ENCODE measurements at places on chromosomes 3 and 15. TPM values are rescaled to one million over a fixed set of nuclear protein-coding genes. Genes with fewer than 3 reads are reported as not detected.

DNA sequence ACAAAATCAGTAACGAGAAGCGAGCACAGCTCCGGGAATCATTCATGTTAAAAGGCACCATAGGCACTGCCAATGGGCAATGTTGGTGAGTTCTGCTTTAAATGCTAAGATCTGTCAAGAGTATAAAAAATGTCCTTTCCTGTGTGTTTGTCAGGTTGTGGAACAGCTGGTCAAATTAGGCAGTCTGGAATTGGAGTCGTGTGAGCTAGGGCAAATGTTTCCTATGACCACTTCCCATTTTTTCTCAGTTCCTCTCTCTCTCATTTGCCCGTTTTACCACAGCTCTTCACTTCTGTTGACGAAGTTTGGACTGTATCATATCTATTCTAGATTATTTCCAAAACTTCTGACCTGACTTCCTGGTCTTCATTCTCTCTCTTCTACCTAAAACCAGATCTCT is 60.8 kb upstream of the GOLIM4 start:
- no peak for DNase-seq

DNA sequence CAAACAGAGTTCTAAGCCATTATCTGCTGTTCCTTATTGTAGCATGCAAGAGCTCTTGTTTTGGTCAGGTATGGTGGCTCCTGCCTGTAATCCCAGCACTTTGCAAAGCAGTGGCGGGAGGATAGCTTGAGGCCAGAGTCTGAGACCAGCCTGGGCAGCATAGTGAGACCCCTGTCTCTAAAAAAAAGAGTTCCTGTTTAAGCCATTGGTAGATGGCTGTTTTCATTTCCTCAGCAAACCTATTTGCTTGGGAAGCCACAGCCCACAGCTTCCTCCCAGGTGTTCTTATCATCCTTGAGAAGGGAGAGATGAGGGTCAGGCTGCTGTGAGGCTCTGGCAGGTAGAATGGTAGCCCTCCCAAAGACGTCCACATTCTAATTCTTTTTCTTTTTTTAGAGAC is 24.4 kb upstream of the FAM81A start:
- no peak for DNase-seq

- no peak for DNase-seq
Measured at GRCh38 chr3:59992578-59992977, 942.8 kb upstream of the CFAP20DC start.

DNA sequence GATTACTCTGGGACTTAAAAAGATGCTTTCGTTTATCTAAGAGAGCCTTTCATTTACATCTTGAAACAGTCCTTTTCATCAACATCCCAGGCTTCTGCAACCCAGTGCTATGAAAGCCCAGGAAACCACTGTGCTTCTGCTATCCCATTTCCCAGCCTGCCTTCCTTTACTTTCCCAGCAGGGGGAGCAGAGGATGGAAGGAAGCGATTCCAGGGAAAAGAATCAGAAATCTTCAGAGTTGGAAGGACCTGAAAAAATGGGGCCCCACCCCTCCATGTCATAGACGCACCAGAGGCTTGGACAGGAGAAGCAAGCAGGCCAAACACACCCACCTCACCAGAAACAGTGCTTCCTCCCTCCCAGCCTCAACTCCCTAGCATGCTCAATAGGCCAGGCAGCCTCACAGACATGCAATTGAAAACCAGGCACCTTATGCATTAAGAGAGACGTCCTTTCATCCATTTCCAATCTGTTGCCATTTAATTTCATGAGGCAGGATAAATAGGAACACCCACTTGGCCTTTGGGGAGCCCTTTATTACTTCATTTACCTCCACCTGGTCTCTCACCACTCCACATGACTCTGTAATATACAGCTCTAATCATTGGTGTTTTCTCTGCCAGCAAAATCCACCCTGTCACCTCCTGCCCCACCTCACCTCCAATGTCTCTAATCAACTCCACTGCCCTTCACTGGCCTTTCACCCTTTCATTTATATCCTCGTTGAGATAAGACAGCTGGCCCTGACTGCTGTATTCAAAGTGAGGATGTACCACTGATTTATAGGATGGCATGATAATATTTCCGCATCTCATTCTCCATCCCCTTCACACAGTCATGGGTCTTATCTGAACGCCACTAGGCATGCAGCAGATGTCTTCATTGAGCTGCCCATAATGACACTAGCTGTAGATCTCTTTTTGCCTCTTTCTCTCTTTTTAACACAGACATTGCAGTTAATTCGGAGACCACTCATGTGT is 583.9 kb downstream of the NTRK3 start:
- no peak for DNase-seq

DNA sequence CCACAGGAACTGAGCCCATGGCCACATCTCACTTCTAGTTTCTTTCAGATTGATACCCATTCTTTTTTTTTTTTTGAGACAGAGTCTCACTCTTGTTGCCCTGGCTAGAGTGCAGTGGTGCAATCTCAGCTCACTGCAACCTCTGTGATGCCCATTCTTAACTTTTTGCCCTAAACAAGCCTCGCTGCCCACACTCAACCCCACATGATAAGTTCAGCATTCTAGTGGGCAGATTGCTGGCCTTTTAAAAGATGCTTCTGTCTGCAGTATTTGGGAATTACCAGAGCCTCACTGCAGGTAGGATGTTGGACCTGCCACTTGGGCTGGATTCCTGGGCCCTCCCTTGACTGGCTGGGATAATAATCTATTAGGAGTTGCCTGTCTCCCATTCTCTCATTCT is 51.0 kb downstream of the TRANK1 start:
- no peak for DNase-seq

DNA sequence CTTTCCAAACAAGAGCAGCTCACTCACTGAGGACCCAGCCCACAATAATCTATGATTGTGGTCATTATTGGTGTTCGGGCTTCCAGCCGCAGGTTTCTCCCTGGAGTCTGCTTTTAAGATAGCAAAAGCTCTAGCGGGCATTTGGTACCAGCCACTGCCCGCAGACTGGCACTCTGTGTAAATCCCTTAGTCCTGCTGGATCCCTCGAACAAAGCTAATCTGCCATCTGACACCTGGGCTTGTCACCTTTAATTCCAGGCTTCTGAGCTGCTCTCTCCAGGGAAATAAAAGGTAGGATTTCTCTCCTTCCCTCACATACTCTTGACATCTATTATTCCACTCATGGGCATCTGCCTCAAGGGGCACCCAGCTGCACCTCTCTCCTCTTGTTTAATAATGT is 158.7 kb downstream of the PDCD6IP start:
- no peak for DNase-seq

CLRN1 gene
- not detected for total RNA-seq

BNC1 gene
- 16.4 TPM for total RNA-seq

EFHB gene
- 3.3 TPM for total RNA-seq

Data from epithelial cell of proximal tubule (primary cell).